ENCODE measurements at places on chromosomes 7 and 10. TPM values are rescaled to one million over a fixed set of nuclear protein-coding genes. Genes with fewer than 3 reads are reported as not detected.

Gene SFRP5
- total RNA-seq, result not detected

Gene HOXA11
- total RNA-seq, result not detected

Gene SLC35G1
- 5.8 TPM for total RNA-seq

DNA sequence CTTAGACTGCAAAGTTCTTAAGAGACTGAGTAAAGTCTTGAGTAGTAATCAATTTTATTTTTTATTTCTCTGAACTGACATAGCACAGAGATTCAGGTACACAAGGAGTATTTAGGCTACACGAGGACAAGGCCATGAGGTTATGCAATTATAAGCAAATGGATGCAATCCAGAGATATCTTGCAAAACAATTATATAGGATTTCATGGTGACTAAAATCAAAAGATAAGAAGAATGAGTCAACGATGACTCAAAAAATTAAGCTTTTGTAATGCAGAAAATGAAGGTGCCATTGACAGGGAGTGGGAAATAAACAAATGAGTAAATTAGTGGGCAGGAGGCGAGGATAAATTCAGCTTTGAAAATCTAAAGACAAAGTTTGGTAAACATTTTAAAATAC, 66.7 kb upstream of the MYO3A start:
- no peaks in the 10 kb centered on the region for H3K36me3 ChIP-seq
- H3K27ac ChIP-seq, result no peak overlapping the region
- no peak for DNase-seq
- H3K4me3 ChIP-seq, result no peak overlapping the region
- no peaks in the 10 kb centered on the region for H3K4me1 ChIP-seq

- no peak overlapping the region for H3K4me3 ChIP-seq
- H3K36me3 ChIP-seq, result no peaks in the 10 kb centered on the region
- peaks cover 3% of the 10 kb centered on the region for H3K27me3 ChIP-seq
- H3K27ac ChIP-seq, result no peak overlapping the region
- no peak for DNase-seq
These were observed 66.9 kb upstream of the SEMA3A start for GRCh38 chr7:84261509-84261908.

DNA sequence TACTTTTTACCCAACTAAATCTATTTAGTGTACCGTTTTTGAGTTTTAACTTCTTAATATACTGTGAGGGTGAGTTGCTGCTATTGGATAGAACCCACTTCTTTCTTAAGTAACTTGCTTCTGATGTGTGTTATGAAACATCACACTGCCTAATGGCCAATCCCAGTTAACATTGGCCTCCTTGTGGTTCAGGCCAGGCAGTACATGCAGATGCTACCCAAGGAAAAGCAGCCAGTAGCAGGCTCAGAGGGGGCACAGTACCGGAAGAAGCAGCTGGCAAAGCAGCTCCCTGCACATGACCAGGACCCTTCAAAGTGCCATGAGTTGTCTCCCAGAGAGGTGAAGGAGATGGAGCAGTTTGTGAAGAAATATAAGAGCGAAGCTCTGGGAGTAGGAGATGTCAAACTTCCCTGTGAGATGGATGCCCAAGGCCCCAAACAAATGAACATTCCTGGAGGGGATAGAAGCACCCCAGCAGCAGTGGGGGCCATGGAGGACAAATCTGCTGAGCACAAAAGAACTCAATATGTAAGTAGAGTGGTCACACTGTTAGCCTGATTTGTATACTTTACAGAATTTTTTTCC, 39.7 kb downstream of the TES start:
- no peak overlapping the region for H3K27ac ChIP-seq
- DNase-seq, result no peak
- H3K4me1 ChIP-seq, result peaks cover 4% of the 10 kb centered on the region
- H3K36me3 ChIP-seq, result peaks cover 44% of the 10 kb centered on the region

All from activated T-helper 1 cell treated with anti-CD3 and anti-CD28 coated beads, Interleukin-12 subunit alpha, Interleukin-12 subunit beta, Interleukin-2, Interleukin-4 antibody, amounts not matched to agents 30 ng/mL and 10 ng/mL and 1 ng/mL, durations not matched to agents 14 hours and 24 hours and 36 hours (primary cell).